Right hindlimb (tissue), 1 donor: ENCODE measurements at places on chromosomes 2 and 18.

GRCh38 chr2:4465671-4466070, 762.3 kb downstream of the DCDC2C start:
- DNase-seq = no peak

DNA sequence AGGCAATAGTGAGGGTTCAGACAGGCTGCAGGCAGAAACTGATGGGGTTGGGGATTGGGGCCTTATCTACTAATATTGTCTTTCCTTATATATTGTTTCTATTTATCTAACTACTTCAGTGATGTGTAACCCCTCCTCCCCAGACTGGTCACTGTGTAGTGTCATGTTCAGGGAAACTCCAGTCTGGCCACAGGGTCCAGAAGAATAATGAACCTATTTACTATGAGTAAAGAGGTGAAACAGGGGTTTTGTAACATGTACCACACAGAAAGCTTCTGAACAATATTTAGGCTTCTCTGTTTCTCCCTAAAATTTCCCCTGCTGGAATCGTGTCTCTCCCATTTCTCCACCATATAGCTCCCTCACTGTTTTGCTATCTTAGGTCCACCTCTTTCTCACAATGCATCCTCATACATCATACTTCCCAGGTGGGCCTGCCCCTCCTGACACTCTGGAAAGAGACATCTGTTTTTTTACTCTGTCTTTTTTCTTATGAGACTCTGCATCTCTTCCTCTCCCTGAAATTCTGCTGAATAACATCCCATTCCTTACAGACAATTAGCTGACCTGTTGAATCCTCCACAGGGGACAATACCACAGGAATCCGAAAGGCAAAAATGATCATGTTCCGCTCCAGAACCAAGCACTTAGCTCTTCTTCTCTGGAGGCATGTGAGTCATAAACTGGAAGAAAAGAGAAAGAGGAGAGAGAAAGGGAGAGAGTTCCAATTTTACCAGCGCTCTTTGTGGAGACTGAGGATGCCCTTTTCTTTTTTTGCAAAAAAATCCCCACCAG, 154.8 kb downstream of the ZEB2 start:
- no peak for DNase-seq

- DNase-seq = peak; percentile 84
Measured at GRCh38 chr2:19801367-19802080, 100.3 kb downstream of the TTC32 start.

DNA sequence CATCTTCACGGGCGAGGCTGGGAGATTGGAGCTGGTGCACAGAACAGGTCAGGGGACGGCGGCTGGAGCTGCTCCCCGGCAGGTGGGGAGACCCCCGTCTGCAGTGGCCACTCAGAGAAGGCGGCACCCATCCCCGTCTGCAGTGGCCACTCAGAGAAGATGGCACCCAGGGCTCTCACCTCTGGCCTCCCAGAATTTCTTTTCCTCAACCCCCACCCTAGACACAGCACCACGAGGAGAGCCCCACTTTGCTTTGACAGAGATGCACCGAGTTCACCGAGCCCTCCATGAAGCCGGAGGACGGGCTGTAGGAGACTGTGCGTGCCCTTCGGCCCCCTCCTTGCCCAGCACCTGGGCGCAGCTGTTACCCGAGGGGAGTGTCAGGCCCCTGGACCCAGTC, 201.6 kb upstream of the SALL3 start:
- DNase-seq = no peak

DNA sequence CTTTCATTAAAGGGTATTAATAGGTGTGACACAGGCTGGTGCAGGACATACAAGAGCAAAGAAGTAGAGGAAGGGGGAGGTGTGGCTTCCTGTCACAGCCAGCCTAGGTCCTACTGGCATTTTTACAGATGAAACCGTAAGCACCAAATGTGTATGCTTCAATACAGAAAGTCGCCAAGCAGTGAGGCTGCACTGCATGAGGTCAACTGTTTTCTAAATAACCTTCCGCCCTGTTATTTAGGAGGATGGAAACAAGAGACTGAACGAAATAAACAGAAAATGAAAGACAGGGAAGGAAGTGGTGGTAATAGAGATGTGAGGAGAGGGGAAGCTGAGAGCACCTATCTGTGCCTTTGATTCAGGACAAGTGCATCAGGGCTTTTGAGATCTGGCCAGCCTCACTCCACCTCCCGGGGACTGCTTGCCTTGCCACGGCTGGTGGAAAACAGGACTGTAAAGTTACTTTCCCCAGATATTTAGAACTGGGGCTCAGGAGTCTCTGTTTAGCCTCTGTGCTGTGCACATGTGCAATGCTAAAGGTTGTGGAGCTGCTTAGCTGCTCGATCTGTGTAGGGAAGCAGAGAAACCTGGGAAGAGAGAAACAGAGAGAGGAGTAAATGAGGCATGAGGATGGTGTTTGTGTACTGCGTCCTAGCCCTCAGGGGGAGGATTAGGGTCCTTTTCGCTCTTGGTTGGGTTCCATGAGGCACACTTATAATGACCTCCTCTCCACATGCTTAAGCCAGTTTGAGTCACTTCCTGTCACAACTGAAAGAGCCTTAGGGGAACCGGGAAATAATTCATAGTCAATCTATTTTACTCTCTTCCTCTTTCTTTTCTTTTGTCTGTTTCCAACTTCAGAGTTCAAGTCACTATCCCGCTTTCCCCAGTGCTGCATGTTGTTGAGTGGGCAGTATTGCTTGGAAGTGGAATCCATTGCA, 62.3 kb upstream of the BOD1L2 start:
- DNase-seq = no peak

DNA sequence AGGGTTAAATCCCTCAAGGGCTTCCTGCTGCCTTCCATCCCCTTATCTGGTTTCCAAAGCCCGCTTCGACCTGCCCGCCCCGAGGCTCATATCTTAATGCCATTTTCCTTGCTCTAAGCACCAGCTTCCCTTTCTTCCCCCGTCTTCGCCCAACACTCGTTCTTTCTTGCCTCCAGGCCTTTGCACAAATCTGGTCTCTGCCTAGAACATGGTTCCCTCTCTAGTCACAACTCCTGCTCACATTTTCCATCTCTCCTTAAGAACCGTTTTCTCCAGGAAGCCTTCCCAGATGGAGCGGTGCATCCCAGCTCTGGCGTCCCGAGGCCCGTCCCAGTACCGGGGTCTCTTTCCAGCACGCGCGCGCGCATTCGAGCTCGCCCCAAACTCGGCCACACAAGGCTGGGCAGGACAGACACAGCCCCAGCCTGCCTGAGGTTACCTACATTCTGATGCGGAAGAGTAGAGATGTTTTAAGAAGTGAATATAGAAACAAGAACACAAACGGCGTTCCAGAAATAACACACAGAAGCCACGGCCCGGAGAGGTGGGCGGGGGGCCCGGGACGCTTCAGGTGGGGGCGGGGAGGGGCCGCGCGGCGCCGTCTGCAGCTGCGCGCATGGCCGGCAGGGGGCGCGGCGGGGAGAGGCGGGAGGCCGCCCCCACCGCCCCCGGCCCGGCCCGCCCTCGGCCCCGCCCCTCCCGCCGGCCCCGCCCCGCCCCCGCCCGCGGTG, at the start of gene DGKD:
DGKD (plus strand) TSS at position 726 of the 731 bp plus-strand sequence. CDS start 25 bp downstream, outside the sequence.
- DNase-seq = peak; percentile 81

DNA sequence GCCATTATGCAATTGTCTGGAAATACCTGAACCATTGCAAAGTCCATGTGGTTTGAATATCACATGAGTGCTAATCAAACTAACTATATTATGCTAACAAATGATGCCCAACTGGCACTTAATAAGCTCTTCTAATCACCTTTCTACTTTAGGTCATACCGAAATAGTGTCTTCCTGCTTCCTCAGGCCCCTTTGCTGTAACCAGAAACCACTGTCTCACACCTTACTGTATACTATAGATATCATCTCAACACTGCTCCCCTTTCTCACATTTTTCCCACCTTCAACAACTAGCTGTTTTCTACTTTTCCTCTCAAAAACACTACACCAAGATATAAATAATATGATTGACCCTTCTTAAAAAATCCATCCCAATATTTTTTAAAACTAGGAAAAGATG, 633.9 kb downstream of the BCL11A start:
- no peak for DNase-seq

- DNase-seq = no peak
Measured at GRCh38 chr2:127770973-127771735, 39.8 kb downstream of the WDR33 start.

DNA sequence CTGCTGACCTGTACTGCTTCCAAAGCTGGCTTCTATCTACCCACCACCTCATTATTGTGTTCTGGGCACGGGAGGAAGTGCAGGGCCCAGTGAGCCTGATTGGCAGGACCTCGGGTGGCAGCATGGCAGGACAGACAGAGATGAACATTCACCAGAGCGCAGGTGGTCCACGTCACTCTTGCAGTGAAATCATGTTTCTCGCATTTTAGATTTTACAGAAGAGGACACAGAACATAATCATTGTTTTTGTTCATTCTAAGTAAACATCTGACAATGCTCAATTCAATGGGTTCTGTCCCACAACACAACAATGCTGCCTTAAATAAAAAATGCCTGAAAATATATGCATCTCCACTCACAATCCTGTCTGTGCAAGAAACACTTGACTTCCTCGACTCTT, 11.5 kb upstream of the BIN1 start:
- no peak for DNase-seq
